GM12864 (cell line): ENCODE measurements at places on chromosomes 7 and 10.
A peak's percentile ranks its signal among the peaks of the same experiment; 100 is the strongest.

DNA sequence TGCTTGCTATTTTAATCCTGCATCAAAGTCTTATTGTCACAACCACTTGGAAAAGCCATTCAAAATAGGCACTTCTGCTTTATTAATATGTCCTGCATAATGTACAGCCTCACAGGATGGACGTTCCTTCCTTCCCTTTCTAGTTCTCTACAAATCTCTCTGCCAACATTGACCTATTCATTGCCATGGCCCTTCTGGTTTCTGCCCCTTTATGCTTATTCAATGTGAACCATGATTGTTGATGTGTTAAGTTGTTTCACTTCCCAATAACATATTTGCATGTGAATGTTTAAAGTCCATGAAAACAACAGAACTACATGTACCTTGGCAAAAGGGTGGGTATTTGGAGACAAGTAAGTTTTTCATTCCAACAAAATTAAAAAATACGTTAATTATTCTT is 45.7 kb downstream of the COL28A1 start:
- DNase-seq: no peak

- DNase-seq: no peak
These were observed 27.1 kb downstream of the AKR1B1 start for GRCh38 chr7:134431815-134432214.

- DNase-seq: peak; percentile 80
These were observed 11.7 kb downstream of the ORAI2 start for GRCh38 chr7:102444961-102445673.

GRCh38 chr7:37071124-37071523 is 346.8 kb upstream of the AOAH start:
- DNase-seq: no peak

DNA sequence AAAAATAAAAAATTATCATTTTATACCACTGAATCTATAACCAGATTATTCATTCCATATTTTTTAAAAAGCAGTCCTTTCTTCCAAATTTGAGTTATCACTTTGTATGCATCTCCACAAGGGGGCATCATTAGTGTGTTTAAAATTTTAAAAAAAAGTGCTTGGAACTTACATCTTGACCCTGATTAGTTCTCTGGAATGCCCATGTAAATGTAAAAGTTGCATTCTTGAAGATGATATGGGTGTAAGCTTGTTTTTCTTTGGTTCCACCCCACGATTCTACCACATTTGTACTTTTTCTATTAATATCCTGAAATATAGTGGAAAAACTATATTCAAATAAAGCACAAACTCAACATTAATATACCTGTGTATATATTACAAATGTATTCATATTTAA is 144.9 kb downstream of the ELAPOR2 start:
- DNase-seq: no peak

GRCh38 chr7:154744256-154744860 is 258.6 kb downstream of the PAXIP1 start:
- no peak for DNase-seq

- no peak for DNase-seq
These were observed 4.5 kb downstream of the ZPBP start for GRCh38 chr7:50088463-50089129.

- DNase-seq: no peak
These were observed 231.2 kb downstream of the FANK1 start for GRCh38 chr10:126127481-126128029.

DNA sequence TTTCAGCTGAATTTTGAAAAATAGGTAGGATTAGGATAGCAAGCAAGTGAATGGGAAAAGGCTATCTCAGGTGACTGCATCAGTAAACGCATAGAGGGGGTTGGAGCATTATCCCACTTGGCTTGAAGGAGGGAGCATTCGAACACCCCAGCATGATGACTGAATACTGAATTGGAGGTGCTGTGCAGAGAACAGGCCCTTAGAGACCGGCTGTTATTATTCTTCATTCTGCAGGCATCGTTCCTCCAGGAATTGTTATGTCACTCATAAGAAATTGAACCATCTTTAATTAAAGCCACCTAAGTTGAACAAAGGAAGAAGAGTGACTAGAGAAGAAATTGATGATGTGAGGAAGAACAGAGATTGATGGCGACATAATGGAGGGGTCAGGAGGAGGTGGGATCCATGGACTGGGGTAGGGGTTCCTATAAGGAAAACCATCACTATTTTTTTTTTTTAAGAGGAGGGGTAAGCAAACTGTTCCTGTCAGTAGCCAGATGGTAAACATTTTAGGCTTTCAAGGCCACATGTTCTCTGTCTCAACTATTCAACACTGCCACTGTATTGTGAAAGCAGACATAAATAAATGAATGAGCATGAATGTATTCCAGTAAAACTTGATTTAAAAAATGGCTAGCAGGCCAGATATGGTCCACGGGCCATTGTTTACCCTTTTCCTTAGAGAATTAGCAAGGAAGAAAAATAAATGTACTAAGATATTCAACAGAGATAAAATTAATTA is 264.7 kb upstream of the TAC1 start:
- no peak for DNase-seq

GRCh38 chr10:116961406-116962251 is 43.4 kb downstream of the SHTN1 start:
- DNase-seq: no peak

DNA sequence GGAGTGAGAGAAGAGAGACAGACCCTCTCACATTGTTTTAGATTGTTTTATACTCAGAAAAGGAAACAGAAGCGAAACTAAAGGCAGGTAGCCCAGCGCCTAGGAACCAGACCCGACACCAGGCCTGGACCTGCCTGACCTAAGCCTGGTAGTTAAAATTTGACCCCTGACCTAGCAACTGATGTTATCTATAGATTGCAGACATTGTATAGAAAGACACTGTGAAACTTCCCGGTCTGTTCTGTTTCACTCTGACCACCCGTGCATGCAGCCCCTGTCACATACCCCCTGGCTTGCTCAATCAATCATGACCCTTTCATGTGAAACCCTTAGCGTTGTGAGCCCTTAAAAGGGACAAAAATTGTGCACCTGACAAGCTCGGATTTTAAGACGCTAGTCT is 31.6 kb downstream of the VIPR2 start:
- no peak for DNase-seq

GRCh38 chr7:41093141-41093540 is 609.7 kb downstream of the INHBA start:
- DNase-seq: no peak

- DNase-seq: no peak
These were observed 23.8 kb downstream of the PODXL start for GRCh38 chr7:131532570-131533091.

DNA sequence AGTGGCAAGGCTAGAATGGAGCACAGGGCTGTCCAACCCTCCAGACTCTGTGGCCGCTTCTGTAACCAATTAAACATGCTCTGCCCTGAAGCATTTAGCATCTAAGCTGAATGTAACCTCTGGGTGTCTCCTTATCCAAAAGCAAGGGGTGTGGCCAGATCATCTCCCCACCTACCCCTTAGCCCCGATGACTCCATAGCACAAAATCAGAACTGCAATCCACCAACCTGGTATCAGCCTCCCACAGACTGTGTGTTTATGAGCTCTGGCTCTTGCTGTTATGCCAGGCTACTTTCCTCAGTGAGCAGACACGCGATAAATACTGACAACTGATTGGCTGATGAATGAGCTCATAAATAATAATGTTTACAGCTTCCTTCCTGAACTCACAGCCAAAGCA is 3.2 kb downstream of the FRMD4A start:
- DNase-seq: no peak

DNA sequence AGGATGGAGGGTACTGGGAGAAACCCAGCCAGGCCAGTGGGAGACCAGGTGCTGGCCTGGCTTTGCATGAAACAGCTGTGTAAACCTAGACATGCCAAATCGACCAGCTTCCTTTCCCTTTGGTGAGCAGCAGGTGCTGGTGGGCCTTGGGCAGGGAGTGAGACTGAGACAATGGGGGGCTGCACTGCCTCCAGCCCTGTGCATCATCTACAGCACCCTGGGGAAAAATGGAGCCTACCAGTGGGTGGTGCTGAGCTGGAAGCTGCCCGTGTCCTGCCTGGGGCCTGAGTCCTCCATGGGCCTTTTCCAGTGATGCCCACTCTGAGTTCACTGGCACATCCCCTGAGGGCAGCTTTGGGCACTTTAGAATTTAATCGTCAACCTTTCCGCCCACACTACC is 19.2 kb upstream of the DDC start:
- no peak for DNase-seq

GRCh38 chr10:114992189-114992775 is 54.3 kb downstream of the TRUB1 start:
- DNase-seq: no peak

- no peak for DNase-seq
These were observed 55.5 kb upstream of the SYPL1 start for GRCh38 chr7:106167439-106168136.

DNA sequence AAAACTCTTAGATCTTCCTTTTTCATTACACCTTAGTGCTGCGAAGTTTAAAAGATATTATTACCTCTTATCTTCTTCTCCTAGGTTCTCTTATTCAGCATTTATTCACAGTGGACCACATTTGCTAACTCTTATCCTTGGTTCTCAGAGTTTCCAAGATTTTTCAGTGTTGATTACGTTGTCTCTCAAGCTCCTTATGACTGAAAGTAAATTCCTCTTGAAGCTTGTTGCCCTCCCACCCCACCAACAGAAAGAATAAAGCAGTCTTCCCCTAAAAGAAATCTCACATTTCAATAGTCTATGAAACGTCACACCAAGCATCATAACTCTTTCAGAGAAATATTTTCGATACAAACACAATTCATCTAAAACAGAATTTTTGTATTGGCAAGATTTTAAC is 362.5 kb downstream of the MAGI2 start:
- no peak for DNase-seq

- DNase-seq: no peak
These were observed 7.7 kb downstream of the RHEB start for GRCh38 chr7:151511946-151512345.

DNA sequence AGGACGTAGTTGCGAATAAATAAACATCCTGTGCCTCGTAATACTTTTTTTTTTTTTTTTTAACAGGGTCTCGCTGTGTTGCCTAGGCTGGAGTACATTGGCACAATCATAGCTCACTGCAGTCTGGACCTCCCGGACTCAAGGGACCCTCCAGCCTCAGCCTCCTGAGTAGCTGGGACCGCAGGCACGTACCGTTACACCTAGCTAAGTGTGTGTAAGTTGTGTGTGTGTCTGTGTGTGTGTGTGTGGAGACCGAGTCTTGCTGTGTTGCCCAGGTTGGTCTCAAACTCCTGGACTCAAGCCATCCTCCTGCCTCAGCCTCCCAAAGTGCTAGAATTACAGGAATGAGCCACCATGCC is 573 bp upstream of the PON2 start:
- no peak for DNase-seq
